ENCODE measurements at places on chromosomes 5 and 9.

DNA sequence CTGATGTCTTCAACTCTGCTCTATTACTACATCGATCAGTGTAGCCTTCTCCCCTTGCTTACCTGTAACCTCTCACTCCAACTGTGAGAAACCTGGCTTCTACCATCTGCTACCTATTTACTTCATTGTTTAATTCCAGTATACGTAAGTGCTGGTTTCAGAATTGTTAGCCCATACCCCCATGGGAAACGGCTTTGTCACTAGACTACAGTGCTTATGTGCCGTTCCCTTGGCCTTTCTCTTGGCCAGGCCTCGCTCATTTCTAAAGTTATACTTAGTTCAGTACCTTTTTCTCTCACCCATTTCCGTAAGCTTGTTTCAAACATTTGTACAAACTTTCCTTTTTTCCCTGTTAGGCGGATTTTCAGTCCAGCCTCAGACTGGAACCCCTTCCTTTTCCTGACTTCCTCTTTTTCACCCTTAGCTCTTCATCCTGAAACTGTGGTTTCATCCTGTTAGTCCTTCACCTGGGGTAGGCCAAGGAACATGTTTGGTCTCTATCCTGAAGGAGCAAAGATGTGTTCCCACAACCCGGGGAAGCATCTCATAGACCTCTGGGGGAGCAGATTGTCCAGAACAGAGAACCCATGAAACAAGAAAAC is 21.7 kb downstream of the ALG2 start:
- H3K4me1 ChIP-seq, result peaks cover 17% of the 10 kb centered on the region
- H3K27ac ChIP-seq, result no peak overlapping the region
- H3K4me3 ChIP-seq, result no peak overlapping the region

DNA sequence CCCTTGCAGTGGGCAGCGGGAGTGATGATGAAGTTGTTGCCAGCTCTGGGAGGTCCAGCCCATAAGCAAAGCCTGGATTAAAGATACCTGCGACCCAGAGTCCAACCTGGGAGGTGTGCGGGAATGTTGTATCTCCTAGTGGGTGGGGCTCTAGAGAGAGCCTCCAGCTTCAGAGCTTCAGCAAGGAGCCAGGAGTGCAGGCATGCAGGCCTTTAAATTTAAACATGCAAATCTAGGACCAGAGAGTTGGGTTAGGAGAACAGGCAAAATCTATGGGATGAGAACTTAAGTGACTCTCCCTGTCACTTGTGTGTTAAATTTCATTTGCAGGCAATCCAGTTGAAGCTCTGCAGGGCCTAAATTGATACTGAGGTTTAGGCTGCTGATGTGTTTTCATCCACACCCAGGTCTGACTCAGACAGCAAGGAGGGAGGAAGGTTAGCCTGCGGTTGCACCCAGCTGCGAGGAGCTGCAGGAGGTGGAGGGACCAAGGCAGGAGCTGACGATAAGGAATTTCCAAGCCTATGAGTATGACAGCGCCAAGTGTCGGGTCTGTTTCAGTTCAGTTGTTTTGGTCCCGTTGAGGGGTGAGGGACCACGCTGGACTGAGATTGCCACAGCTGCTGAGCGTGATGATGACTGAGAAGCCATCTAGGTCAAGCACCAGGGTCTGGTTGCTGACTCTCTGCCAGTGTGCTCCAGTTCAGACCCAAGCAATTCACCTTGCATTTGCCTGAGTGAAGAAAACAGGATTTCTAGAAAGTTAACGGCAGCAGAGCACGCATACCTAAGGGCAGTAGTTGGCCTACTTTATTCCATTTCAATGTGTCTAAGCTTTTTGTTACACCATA is 243.0 kb downstream of the ICE1 start:
- H3K4me1 ChIP-seq, result no peaks in the 10 kb centered on the region
- H3K4me3 ChIP-seq, result no peak overlapping the region
- no peaks in the 10 kb centered on the region for H3K36me3 ChIP-seq
- H3K27ac ChIP-seq, result no peak overlapping the region
- peaks cover 1% of the 10 kb centered on the region for H3K27me3 ChIP-seq

- H3K4me1 ChIP-seq, result peaks cover 7% of the 10 kb centered on the region
- no peak for DNase-seq
- no peak overlapping the region for H3K4me3 ChIP-seq
- H3K36me3 ChIP-seq, result no peaks in the 10 kb centered on the region
- peaks cover 45% of the 10 kb centered on the region for H3K27me3 ChIP-seq
Measured at GRCh38 chr9:121601194-121601593, 50.2 kb upstream of the DAB2IP start.

- H3K4me1 ChIP-seq, result no peaks in the 10 kb centered on the region
- H3K4me3 ChIP-seq, result no peak overlapping the region
- DNase-seq, result no peak
Measured at GRCh38 chr5:90338712-90339372, 70.7 kb downstream of the CETN3 start.

GRCh38 chr5:140554454-140554853 is 2.8 kb downstream of the SRA1 start:
- no peak for DNase-seq
- H3K4me3 ChIP-seq, result peak overlapping the region; percentile 65
- no peaks in the 10 kb centered on the region for H3K27me3 ChIP-seq
- H3K4me1 ChIP-seq, result peaks cover 71% of the 10 kb centered on the region
- H3K27ac ChIP-seq, result peak overlapping the region; percentile 90

DNA sequence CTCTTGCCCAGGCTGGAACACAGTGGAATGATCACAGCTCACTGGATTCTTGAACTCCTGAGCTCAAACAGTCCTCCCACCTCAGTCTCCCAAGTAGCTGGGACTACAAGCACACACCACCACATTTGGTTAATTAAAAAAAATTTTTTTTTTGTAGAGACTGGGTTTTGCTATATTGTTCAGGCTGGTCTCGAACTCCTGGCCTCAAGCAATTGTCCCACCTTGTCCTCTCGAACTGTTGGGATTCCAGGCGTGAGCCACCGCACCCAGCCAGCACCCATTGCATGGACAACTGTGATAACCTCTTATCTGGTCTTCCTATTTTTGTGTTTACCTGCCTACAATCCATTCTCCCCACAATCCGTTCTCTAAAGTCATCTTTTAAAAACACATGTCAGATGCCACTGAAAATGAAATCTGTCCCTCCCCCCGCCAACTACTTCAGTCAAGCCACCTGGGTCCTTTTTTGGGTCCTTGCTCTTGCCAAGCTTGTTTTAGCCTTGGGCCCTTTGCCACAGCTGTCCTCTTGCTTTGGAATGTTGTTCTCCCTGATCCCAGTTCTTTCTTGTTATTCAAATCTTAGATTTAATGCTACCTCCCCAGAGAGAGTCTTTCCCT is 250.5 kb downstream of the PIK3R1 start:
- H3K4me3 ChIP-seq, result no peak overlapping the region
- no peak overlapping the region for H3K27ac ChIP-seq
- DNase-seq, result no peak
- H3K36me3 ChIP-seq, result no peaks in the 10 kb centered on the region
- H3K27me3 ChIP-seq, result peaks cover 14% of the 10 kb centered on the region
- no peaks in the 10 kb centered on the region for H3K4me1 ChIP-seq

DNA sequence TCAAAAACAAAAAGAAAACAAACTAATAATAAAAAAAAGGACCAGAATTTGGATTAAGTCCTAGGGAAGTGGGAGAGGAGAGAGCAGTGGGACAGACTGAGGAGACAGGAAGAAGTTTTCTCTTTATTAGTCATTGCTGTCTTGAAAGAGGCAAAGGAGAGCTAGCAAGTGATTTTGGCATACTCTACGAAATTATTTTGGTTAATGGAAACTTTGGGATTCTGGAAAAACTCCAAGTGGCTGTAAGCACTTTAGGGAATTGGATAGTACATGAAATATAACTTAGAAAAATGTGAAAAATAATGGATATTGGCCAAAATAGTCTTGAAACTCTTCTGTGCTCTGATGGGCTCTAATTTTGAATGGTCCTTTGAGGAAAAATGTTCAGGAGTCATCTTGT is 1641.8 kb upstream of the WWC1 start:
- H3K4me1 ChIP-seq, result no peaks in the 10 kb centered on the region
- DNase-seq, result no peak
- no peaks in the 10 kb centered on the region for H3K27me3 ChIP-seq
- no peaks in the 10 kb centered on the region for H3K36me3 ChIP-seq

GRCh38 chr5:56698463-56699381 is 116.6 kb upstream of the MAP3K1 start:
- no peak overlapping the region for H3K27ac ChIP-seq
- DNase-seq, result no peak
- H3K4me1 ChIP-seq, result peaks cover 63% of the 10 kb centered on the region
- peaks cover 4% of the 10 kb centered on the region for H3K36me3 ChIP-seq

DNA sequence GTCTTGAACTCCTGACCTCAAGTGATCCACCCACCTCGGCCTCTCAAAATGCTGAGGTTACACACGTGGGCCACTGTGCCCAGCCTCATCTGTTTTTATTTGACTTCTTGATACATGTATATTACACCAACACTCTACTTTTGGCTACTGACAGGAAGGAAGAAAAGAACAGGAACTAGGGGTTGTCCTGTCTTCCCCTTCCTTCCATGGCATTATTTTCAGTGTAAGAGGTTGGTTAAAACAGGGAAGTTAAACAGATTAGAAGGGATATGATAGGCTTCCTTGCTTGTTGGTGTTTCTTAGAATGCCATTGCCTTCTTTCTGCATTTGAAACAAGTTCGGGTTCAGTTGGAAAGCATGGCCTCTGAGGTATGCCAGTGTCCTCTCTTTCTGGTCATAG is 312.8 kb downstream of the NDUFS4 start:
- no peak overlapping the region for H3K4me3 ChIP-seq
- no peaks in the 10 kb centered on the region for H3K4me1 ChIP-seq
- no peaks in the 10 kb centered on the region for H3K27me3 ChIP-seq
- no peak for DNase-seq
- H3K27ac ChIP-seq, result no peak overlapping the region

GRCh38 chr5:50406877-50407276 is 34.2 kb downstream of the EMB start:
- H3K36me3 ChIP-seq, result peaks cover 37% of the 10 kb centered on the region
- no peak overlapping the region for H3K27ac ChIP-seq
- no peak for DNase-seq
- no peaks in the 10 kb centered on the region for H3K27me3 ChIP-seq
- H3K4me3 ChIP-seq, result no peak overlapping the region
- H3K4me1 ChIP-seq, result no peaks in the 10 kb centered on the region

DNA sequence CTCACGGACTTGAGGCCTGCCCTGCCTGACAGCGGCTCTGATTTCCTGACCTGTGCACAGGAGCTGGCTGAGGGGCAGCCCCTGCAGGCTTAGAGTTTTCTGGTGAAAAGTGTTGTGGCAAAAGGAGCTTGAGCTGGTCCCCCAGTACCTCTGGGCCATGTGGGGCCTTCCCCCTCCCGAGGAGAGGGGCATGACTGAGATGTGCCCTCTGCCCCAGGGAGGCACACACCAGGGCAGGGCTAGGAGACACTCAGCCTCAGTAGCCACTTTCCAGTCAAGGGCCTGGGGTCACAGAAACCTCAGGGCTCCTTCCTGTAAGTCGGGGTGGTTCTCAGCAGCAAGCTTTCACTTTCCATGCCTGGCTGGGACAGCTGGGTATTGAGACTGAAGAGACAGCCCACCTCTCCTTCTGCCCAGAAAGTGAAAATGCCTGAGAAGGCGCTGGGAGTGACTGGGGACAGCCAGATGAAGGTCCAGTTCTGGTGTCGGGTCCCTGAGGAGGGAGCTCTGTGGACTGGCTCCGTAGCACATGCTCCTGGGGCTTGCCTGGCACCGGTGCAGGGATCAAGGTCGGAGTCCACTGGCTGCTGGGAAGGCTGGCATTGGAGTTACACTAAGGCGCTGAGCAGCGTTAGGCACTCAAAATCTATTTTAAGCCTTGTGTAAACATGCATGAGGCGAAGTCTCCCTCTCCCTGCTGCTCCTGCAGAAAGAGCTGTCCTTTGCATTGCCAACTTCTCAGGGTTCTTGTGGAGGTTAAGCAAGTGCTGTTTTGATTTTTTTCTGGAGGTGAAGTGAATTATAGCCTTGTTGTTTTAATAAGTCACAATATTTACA is 394.9 kb downstream of the GADD45G start:
- peaks cover 35% of the 10 kb centered on the region for H3K4me1 ChIP-seq
- no peaks in the 10 kb centered on the region for H3K36me3 ChIP-seq
- no peaks in the 10 kb centered on the region for H3K27me3 ChIP-seq
- peak overlapping the region; percentile 69 for H3K4me3 ChIP-seq
- DNase-seq, result peak; percentile 68

DNA sequence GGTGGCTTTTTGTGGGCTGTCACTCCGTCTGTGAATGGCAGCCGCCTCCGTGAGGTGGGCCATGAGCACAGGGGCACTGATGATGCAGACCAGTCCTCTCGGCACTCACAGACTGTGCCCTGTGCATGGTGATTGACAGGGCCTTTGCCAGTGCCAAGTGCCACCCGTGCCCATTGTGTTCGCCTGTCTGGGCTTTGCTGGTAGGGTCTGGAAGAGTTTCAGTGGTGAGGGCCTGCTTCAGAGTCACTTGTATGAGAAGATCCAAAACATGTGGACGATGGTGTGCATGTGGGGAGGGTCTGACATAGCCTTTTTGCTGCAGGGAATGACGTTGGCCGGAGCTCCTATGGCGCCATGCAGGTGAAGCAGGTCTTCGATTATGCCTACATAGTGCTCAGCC is 34.9 kb downstream of the TENT4A start:
- no peaks in the 10 kb centered on the region for H3K27me3 ChIP-seq
- no peak overlapping the region for H3K4me3 ChIP-seq
- H3K4me1 ChIP-seq, result no peaks in the 10 kb centered on the region
- peaks cover 46% of the 10 kb centered on the region for H3K36me3 ChIP-seq

DNA sequence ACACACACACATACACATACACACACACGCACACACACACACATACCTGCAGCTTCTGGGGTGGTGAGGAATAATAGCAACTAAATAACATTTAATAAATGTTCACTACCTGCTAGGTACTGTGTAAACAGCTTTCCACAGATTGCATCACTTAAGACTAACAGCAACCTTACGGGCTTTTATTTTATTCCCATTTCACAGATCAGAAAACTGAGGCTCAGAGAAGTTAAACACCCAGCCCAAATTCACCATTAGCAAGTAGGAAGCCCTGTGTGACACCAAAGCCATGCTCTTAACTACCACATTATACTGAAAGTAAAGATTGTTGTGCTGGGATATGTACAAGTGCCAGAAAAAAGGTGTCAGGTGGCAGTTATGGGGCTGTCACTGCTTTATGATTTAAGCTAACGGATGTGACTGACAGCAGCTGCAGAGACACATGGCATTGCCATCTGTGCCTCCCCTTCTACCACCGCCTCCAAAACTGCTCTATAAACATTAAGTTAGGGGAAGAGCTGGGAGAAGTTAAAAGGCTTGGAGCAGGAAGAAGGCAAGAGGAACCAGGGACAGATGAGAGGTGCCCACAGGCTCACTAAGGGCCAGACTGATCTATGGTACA is 13.6 kb downstream of the MTMR12 start:
- H3K27me3 ChIP-seq, result no peaks in the 10 kb centered on the region
- no peak overlapping the region for H3K4me3 ChIP-seq
- H3K27ac ChIP-seq, result no peak overlapping the region
- peaks cover 17% of the 10 kb centered on the region for H3K36me3 ChIP-seq
- H3K4me1 ChIP-seq, result peaks cover 34% of the 10 kb centered on the region

DNA sequence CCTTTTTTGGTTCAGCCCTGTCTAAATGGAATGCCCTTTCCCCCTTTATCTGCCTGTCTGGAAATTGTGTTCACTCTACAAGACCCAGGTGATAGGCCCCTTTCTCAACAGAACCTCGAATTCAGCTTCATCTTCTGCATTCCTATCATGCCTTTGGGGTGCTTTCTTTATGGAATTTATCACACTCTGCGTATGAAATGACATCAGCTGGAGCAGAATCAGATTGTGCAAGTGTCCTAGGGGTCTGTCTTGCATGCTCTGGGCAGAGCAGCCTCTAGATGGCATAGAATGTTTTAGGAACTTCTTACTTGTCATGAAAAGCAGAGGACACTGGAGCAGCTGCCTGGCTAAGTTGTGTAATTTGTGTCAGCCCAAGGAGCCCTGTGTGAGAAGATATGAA is 84.9 kb downstream of the ISL1 start:
- DNase-seq, result no peak
- H3K27me3 ChIP-seq, result no peaks in the 10 kb centered on the region
- no peak overlapping the region for H3K27ac ChIP-seq
- H3K4me1 ChIP-seq, result no peaks in the 10 kb centered on the region

Measured in activated T-helper 1 cell treated with anti-CD3 and anti-CD28 coated beads, Interleukin-12 subunit alpha, Interleukin-12 subunit beta, Interleukin-2, Interleukin-4 antibody, amounts not matched to agents 30 ng/mL and 10 ng/mL and 1 ng/mL, durations not matched to agents 14 hours and 24 hours and 36 hours (primary cell).